ENCODE measurements at places on chromosomes 4 and X.

DNA sequence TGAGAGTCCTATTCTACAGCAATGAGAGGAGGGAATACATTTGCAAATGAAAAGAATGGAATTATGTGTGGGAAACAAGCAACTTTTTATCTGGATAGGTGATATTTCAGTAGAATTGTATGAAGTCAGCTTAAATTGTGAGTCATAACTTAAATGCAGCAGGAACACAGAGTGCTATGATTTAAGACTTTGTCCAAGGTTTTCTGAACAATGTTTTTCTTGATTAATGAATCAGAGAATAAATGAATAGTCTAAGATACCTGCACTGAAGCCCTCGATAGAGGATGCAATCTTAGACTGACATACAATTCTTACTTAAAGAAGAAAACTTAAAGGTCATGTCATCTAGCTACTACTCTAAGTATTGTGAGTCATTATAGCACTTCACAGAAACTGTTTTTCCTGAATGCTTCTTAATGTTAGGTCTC, 8.0 kb downstream of the ARHGEF38 start:
- DNase-seq, result no peak

GRCh38 chrX:72305286-72306084, at the start of gene CITED1:
Gene CITED1 (minus strand): TSS chrX:72305914. CDS start chrX:72302869, 3,045 bp downstream.
- DNase-seq, result peak; percentile 44

DNA sequence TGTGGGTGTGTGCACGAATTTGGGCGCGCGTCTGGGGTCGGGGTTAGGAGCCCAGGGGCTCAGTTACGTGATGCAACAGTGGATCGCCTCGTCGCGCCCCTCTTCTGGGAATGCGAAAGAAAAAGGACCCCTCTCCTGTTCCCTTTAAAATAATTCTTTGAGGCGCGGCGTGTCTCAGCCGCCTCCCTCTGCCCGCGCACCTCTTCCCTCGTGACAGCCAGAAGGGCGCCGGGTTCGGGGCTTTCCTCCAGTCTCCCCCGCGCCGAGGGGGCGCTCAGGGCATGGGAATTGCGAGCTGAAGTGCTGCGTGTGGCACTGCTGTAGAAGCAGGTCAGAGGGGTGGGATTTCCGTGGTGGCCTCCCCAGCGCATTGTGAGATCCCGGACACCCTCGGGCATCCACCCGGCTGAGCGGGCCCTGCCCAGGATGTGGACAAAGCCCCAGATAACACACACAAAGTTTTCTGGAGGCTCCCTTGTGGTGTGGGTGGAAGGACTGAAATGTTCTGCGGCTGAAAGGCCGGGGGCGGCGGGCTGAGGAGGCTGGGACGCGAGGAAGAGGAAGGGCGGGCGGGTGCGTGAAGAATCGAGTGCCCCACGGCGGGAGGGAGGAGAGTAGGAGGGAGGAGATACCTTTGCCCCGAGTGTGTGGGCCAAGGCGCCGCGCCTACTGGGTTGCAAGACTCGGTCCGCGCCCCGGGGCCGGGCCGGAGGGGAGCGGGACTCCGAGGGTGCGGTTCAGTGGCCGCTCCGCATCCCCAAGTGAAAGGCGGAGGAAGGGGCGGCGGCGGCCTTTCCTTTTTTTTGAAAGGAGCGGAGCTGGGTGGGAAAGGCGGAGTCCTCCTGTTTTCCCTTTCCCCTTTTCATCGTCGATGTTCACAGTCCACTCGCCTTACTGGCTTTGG, 752 bp downstream of the SEPTIN11 start:
- peak; percentile 78 for DNase-seq

DNA sequence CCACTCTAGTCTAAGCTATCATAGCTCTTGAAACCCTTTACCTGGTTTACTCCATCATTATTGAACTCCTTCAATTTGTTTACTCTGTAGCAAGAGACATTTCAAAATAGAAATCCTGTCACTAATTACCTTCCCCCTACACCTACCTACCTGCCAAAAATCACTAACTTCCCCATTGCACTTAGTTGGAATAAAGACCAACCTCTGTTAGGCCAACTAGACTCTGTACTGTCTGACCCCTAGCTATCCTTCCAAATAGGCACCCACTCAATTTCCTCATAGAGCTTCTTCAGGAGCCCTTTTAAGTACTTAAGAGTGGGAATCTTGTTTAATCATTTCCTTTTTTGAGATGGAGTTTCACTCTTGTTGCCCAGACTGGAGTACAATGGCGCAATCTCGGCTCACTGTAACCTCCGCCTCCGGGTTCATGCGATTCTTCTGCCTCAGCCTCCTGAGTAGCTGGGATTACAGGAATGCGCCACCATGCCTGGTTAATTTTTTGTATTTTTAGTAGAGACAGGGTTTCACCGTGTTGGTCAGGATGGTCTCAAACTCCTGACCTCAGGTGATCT, 8.9 kb upstream of the CDKL2 start:
- DNase-seq, result no peak

DNA sequence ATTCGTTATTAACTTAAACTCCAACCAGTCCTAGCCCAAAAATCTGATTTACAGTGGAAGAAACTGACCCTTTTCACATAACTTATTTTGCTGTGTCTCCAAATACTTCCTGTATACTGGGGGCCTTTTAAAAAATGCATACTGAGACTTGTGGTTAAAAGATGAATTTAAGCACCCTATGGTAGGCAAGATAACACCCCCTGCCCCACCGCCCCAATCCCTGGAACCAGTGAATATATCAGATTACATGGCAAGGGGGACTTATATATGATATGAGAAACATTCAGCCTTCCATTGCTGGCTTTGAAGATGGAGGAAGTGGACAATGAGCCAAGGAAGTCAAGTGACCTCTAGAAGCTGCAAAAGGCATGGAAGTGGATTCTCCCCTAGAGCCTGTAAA, 3.1 kb upstream of the CLCN3 start:
- no peak for DNase-seq

GRCh38 chr4:172708184-172708583, 460.4 kb upstream of the GALNT7 start:
- DNase-seq, result no peak

DNA sequence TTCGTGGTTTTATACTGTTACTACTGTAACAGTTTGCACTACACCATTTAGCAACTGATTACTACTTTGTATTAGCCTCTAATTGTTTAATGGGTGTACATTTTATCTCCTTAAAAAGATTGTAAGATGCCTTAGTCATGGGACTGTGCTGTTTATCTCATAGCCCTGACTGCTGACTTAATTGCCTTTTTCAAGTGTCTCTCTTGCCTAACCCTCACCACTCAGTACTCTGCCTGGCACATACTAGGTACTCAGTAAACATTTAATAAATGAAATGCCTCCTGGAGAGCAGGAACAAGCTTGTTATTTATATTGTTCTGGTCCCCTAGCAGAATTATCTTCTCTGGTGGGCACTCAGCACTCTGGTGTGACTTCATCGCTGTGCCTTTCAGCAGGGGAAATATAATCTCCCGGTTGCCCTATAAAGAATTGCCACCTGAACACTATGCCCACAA, 1.7 kb upstream of the STIM2 start:
- DNase-seq, result peak; percentile 83

GRCh38 chrX:107726816-107727534, 48.6 kb downstream of the TSC22D3 start:
- peak; percentile 46 for DNase-seq

- DNase-seq, result no peak
Observed at GRCh38 chrX:27600686-27601085, 10.5 kb downstream of the DCAF8L2 start.

- no peak for DNase-seq
Observed at GRCh38 chr4:113618205-113618604, 143.3 kb downstream of the CAMK2D start.

DNA sequence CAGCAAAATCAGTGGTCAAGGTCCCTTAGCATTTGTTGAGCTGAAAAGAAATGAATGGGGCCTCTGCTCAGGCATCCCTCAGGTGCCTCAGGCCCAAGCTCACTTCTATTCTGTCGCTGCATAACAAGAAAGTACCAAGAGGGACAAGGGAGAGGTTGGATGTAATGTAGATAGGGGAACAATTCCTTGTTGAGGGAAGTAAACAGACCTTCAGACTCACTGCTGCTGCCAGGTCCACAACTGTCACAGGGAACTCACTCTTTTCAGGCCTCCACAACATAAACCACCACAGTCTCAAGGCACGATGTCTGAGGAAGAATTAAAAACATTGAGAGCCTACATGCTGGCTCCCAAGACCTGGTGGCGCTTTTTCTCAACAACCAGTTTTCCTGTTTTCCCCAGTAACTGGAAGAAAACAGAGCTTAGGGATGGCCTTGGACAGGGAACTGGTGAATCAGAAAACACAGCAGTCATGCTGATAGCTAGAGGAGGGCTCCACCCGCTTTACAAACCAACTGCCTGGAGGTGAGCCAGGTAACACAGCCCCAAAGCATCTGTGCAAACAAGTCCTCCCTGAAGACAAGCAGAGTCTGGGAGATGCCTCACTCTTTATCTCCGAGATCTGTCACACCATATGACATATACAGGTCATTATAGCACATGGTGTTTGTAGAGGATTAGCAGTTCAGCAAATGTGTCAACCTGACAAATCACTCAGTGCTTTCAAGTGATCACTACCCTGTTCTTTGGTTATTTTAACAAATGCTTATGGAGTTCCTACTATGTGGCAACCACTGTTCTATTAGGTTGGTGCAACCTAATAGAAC, 14.3 kb upstream of the AWAT1 start:
- DNase-seq, result peak; percentile 21

DNA sequence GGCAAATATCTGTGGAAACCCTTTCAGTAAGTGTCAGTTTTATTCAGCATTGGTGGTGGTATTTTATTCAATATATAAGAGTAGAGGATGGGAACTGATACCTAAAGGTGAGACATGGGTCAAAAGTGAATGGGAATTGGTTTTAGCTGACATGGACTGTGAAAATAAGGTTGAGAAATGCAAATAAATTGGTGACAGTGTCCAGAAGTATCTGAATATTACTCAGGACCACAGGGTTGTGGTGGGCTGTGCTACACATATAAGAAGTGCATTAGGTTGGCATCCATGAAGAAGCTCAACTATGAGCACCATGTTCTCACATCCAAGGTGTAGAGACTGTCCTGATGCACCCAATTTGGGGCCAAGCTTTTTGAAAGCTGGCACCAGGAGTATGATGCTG, 45.0 kb downstream of the ETDC start:
- no peak for DNase-seq

GRCh38 chrX:23764188-23764984, 18.6 kb upstream of the SAT1 start:
- no peak for DNase-seq

GRCh38 chrX:49792376-49792775, 36.7 kb upstream of the PAGE4 start:
- no peak for DNase-seq

GRCh38 chr4:7698584-7698983, 241.1 kb downstream of the AFAP1 start:
- no peak for DNase-seq

DNA sequence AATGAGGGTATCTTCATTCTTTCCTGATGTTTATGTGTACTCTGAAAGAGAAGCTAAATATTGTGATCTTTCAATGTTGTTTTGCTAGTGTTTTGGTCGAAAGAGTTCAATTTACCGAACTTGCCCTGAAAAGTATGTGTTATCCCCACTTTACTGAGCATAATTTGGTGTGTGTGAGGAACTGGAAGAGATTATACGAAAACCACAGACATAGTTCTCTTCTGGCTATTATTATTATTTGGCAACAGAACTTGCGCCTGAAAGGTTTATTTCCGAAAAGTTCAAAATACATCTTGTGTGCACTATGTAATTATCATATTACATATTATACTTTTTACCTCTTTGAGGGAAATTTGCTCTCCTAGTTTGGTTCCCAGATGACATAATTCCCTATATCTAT, 232.5 kb upstream of the INTU start:
- no peak for DNase-seq

- DNase-seq, result no peak
Observed at GRCh38 chr4:3202836-3203820, 45.8 kb upstream of the MSANTD1 start.

- DNase-seq, result no peak
Observed at GRCh38 chrX:84219551-84219950, 31.6 kb upstream of the RPS6KA6 start.

- DNase-seq, result no peak
Observed at GRCh38 chrX:148417934-148418333, 82.5 kb upstream of the AFF2 start.

- DNase-seq, result no peak
Observed at GRCh38 chr4:123739806-123740205, 343.2 kb downstream of the SPRY1 start.

- DNase-seq, result no peak
Observed at GRCh38 chr4:26351685-26352084, 30.9 kb downstream of the RBPJ start.

- no peak for DNase-seq
Observed at GRCh38 chrX:97806238-97806637, 922.5 kb downstream of the RPA4 start.

DNA sequence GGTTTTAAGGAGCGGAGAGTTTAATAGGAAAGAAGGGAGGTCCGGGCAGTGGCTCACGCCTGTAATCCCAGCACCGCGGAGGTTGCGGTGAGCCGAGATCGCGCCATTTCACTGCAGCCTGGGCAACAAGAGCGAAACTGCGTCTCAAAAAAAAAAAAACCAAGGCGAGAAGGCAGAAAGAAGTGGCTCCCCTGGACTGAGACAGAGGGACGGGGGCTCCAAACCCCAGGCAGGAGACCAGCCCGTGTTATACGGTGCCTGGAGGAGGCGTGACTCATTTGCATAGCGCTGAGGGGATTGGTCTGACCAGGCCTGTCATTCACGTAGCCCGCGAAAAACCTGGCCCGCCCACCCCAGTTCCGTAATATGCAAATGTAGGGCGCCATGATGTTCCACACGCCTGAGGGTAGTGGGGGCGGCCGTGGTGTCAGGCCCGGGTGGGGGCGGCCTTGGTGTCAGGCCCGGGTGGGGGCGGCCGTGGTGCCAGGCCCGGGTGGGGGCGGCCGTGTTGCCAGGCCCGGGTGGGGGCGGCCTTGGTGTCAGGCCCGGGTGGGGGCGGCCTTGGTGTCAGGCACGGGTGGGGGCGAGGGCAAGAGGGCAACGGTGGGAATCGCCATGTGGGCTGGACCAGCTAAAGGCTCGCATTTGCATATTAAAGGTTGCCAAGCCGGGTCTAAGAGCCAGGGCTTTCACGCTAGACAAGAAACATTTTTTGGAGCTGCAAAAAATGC, 2.1 kb downstream of the PLCXD1 start:
- no peak for DNase-seq

GRCh38 chr4:152509595-152510225, 26.2 kb downstream of the FBXW7 start:
- DNase-seq, result no peak

- DNase-seq, result no peak
Observed at GRCh38 chrX:140521393-140521792, 16.5 kb upstream of the SOX3 start.

DNA sequence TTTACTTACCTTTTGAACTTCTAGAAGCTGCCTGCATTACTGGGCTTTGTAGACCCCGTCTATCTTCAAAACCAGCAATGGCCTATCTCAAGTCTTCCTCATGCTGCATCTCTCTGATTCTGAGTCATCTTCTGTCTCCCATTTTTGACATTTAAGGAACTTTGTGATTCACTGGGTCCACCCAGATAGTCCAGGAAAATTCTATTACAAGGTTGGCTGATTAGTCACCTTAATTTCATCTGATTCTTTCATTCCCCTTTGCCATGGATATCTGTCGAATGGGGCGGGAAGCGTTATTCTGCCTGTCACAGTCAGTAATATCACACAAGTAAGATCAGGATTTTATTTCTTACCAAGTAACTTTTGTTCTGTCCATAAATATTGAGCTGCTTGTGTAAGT, 618.0 kb downstream of the CCSER1 start:
- DNase-seq, result no peak

- no peak for DNase-seq
Observed at GRCh38 chr4:102216666-102217065, 128.6 kb downstream of the SLC39A8 start.
